ENCODE measurements at places on chromosomes 5 and 9.

DNA sequence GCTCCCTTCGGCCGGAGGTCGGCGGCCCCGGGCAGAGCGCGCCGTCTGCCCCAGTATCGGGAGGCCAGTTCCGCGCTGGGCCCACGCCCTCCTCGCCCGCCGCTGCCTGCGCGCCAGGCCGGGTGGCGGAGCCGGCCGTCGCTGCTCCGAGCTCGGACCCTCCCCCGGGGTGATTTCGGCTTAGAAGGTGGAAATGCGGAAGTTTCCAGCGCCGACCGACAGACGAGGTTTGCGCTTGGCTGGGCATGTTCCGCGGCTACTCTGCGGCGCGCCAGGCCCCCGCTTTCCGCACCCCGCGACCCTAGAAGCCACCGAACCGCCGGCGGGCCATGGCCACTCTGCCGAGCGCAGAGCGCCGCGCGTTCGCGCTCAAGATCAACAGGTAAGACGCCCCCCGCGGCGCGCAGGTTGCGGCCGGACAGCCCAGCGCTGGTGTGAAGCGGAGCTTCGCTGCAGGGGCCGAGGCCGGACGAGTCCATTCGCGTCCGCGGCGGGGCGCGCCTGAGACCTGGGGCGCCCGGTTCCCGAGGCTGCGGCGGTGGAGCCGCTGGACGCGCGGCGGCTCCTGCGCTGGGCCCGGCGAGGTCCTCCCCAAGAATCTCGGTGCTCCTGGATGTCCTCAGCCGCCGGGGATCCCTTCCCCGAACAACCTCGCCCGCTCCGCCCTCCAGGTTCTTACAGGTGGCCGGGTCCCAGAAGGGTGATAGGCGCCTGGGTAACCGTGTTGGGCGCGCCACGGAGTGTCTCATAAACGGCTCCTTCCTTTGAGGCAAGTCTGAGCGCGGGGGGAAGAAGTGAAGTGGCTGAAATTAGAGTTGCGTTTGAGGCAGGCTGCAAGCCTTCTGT is at the start of gene DOCK8:
Gene DOCK8, plus strand, starts transcription at position 218 of the 846 bp plus-strand sequence. Its CDS starts 112 bp downstream, at position 330.
- H3K27ac ChIP-seq, result no peak within 1 kb of the TSS
- no peaks in the 10 kb centered on the region for H3K36me3 ChIP-seq
- H3K27me3 ChIP-seq, result peaks cover 70% of the 10 kb centered on the region
- DNase-seq, result peak; percentile 86

DNA sequence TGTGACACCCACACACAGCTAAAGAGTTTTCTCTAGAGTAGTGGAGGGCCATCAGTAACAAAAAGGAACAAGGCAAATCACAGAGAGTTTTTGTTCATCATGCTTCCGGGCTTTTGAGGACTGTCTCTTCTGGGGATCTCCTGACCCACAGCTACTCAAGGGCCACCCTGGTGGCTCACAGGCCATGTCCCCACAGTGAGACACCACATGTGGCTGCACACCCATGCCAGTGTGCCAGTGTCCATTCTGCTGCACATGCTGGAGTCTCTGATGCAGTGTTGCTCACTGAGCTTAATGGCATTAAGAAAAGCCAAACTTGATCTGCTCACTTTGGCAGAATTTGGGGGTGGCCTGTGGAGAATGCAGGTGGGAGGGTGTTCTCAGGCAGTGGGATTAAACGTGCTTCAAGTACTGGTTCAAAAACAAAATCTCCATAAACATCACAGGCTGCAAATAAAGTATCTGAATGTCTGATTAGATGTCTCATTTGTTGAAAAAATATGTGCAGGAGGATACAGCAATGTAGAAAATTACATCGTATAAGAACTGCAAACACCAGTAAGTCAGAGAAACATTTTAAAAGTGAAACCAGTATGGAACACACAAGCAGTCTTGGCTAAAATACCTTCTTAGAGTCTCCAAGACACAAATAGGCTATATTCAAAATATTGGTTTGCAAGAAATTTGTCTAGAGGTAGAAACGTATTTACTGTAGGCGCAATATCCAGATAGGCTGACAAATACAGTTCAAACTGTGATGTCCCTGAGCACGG is 11.0 kb downstream of the FREM1 start:
- H3K4me3 ChIP-seq, result no peak overlapping the region
- DNase-seq, result no peak
- no peaks in the 10 kb centered on the region for H3K36me3 ChIP-seq
- H3K4me1 ChIP-seq, result no peaks in the 10 kb centered on the region

DNA sequence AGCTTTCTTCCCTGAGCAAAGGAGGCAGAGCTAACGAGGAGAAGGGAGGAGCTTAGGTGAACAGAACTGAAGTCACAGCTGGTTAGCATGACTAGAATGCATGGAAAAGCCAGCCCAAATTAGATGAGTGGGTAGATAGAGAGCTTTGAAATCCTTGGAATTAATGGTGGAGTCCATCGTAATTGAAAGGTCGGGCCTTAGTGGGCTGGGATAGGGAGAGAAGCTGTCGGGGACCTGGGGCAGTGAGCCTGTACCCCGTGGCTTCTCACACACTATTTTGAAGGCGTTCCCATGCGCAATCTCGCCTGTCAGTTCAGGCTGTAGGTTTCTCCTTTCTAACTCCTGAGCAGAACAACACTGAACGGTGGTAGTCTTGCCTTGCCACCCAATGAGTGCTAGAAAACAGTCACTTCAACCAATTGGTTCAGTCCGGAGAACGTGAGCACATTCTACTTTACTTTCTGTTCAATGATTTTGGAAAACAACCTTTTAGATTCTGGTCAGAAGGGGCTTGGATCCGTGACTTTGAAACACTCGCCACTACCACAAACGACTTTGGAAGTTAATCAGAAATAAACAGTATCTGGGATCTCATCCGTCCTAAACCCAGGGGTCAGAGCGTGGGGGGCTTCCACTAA is 655 bp upstream of the RAI14 start:
- peak; percentile 59 for DNase-seq
- H3K27me3 ChIP-seq, result no peaks in the 10 kb centered on the region
- no peaks in the 10 kb centered on the region for H3K36me3 ChIP-seq
- H3K4me1 ChIP-seq, result peaks cover 7% of the 10 kb centered on the region

- H3K4me1 ChIP-seq, result no peaks in the 10 kb centered on the region
- DNase-seq, result no peak
- H3K4me3 ChIP-seq, result no peak overlapping the region
- no peaks in the 10 kb centered on the region for H3K27me3 ChIP-seq
- H3K36me3 ChIP-seq, result no peaks in the 10 kb centered on the region
- no peak overlapping the region for H3K27ac ChIP-seq
Observed at GRCh38 chr5:7960142-7960541, 91.2 kb downstream of the MTRR start.

DNA sequence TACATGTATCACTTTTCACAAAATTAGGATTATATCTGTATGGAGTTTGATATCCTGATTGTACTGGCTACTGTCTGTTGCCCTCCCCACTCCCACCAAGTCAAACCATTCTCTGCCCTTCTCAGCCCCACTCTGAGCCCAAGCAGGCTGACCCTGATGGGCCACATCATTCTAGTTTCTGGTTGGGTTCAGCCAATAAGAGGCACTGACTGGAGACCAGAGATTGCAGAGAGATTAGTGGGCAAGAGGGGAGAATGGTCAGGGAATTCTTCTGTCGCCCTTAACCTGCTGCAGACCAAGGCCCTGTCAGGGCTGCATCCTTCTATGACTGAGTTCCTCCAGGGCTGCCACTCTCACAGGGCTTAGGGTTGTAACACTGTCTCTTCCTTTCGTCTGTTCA is 2.7 kb downstream of the HSPB3 start:
- no peak overlapping the region for H3K27ac ChIP-seq
- H3K36me3 ChIP-seq, result no peaks in the 10 kb centered on the region

- H3K27me3 ChIP-seq, result no peaks in the 10 kb centered on the region
- no peaks in the 10 kb centered on the region for H3K4me1 ChIP-seq
- H3K27ac ChIP-seq, result no peak overlapping the region
- no peaks in the 10 kb centered on the region for H3K36me3 ChIP-seq
- H3K4me3 ChIP-seq, result no peak overlapping the region
Observed at GRCh38 chr5:176161431-176161830, 76.8 kb upstream of the SIMC1 start.

DNA sequence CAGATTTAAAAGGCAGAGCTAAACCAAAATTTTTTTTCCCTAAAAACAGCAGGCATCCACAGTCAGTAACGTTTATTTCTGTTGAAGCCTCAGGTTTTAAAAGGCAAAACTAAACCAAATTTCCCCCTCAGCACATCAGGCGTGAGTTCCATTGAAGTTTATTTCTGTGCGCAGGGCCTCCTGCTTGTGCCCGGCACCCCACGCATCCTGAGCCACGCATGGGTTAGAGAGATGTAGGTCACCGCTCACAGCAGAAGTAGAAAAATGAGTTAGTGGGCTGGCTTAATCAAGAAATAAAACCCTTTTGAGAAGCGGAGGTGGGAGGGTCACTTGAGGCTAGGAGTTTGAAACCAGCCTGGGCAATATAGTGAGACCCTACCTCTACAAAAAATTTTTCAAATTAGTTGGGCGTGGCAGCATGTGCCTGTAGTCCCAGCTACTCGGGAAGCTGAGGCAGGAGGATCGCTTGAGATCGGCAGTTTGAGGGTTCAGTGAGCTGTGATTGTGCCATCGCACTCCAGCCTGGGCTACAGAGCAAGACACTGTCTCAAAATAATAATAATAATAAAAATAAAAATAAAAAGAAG is 75.6 kb upstream of the SPIN1 start:
- H3K27ac ChIP-seq, result no peak overlapping the region
- H3K4me3 ChIP-seq, result no peak overlapping the region
- H3K4me1 ChIP-seq, result peaks cover 3% of the 10 kb centered on the region
- no peak for DNase-seq

DNA sequence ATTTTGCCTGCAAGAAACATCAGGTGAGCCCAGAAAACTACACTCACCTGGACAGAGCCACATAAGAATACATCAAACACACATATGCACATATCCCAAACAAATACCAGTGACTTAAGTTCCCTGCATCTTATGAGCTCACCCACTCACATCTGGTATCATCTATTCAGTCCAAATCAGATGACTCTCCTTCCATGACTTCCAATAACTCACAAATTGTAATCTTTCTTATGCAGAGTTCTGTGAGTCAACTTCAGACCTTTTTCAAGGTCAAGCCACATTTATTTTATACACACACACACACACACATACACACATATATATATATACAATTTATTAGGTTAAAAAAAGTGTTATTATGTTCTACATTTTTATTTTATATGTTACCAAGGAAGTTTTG is 1711.9 kb upstream of the CDH9 start:
- no peaks in the 10 kb centered on the region for H3K36me3 ChIP-seq
- no peak overlapping the region for H3K27ac ChIP-seq
- no peak overlapping the region for H3K4me3 ChIP-seq
- no peak for DNase-seq
- no peaks in the 10 kb centered on the region for H3K27me3 ChIP-seq

Data from neural progenitor cell (in vitro differentiated cells).